ENCODE measurements at places on chromosomes 7 and 10.

GRCh38 chr7:134789967-134790685 lies 10.7 kb downstream of the CALD1 start:
- DNase-seq: no peak

GRCh38 chr10:42551582-42552187 lies 86.7 kb downstream of the ZNF33B start:
- DNase-seq: no peak

DNA sequence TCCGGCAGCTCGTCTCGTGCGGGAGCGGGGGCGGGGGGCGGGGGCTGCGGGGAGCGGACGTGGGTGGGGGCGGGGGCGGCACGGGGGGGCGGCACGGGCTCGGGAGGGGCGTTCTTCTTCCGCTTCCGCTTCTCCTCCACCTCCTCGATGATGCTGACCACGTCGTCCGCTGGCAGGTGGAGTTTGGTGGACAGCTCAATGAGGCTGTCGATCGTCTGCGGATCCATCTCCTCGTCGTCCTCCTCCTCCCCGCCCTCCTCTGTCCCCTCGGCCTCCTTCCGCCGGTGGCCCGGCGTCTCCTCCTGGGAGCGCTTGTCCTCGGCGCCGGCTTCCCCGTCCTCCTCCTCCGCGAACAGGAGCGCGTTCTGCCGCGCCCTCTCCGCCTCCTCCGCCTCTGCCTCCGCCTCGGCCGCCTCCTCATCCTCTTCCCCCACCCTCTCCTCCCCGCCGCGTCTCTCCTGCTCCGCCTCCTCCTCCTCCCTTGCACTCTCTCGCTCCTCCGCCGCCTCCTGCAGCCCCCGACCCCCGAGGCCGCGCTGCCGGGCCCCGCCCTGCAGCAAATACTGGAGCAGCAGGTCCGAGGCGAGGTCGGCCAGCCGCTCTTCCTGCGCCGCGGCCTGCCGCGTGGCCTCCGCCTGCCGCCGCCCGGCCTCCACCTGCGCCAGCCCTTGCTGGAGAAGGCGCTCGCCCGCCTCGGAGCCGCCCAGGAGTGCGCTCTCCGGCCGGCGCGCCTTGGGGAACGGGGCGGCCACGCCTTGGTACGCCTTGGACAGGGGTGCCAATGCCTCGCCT lies 1.9 kb downstream of the VGF start:
- peak; percentile 71 for DNase-seq

DNA sequence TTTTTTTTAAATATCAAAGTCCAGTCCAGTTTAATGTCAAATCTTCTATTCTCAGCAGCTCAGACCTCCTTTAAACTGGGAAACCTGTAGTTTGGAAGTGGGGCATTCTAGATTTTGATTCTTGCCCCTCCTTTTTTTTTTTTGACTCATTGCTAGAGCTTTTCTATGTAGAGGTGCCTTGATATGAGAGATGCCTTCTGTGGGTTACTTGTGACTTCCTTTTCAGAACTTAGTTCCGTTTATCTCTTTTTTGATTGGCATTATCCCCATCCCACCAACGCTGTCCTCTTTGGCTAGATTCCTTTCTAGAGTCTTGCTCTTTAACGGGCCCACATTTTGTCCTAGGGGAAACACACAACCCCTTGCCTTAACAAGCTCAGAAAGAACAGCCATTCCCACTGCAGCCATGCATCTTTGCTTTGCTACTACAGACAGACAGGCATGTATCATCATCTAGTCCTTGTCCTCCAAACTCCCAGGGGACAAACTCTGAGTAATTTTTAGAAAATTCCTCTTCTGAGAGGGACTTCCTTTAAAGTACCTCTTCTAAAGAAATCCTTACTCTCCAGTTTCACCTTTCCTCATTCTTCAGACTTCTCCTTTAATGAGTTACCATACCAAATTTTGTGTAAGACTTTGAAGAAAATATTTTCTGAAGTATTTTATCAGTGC lies 153.6 kb downstream of the PHF14 start:
- DNase-seq: no peak

GRCh38 chr7:117210397-117210796 lies 112.5 kb downstream of the WNT2 start:
- no peak for DNase-seq

- DNase-seq: no peak
Measured at GRCh38 chr10:4234661-4235060, 449.7 kb upstream of the KLF6 start.

- peak; percentile 21 for DNase-seq
Measured at GRCh38 chr7:7884855-7885254, 83.7 kb upstream of the GLCCI1 start.

DNA sequence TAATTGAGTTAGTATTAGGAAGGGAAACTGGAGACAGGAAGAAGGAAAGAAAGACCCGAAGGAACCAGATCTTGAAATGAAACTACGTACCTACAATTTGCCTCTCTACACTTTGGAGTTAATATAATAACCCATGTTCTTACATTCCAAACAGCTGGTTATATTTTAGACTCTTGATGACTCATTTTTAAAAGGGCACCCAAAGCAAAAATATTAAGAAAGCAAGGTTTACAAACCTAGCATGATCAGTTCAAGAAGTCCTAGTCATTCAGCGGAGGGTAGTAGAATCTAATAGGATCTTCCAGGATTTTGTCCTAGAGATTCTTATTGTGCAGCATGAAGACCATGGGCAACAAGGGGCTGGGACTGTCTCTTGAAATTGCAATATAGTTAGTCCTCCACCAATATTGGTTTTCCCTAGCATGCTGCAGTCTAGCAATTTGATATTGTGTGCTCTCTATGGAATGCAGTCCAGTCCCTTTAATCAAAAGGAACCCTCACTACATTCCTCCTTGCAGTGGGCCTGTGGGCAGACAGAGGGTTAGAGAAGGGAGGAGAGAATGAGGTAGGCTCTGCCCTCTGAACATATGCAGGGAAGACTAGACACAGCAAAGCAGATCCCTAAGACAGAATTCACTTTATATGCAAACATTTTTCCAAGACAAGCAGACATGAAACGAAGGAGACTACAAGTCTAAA lies 230.3 kb downstream of the INHBA start:
- peak; percentile 64 for DNase-seq

GRCh38 chr10:59284118-59284975 lies 78.0 kb downstream of the FAM13C start:
- DNase-seq: no peak

DNA sequence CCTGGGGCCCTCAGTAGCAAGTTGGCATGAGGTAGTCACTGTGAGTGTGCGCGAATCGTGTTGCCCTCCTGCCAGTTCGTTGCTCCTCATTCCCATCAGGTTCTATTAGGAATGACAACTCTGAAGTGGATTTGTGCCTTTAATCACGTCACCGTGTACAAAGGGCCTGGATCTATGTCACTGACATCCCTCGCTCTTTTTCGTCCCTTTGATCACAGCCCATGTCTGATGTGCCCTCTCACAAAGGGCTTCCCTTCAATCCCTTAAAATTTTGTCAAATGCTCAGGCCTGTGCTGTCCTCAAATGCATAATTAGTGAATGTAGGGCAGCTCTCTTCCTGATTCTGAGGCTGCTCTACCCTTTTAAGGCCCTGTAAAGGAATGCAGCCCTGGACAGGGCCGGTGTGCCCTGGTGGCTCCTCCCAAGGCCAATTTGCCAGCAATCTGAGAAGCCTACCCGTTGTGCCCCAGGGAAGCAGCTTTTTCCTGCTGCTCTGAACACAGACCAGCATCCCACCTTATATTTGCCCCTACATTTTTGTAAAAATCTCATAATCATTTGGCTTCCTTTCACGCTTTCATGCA lies 93.6 kb downstream of the TMEM178B start:
- DNase-seq: no peak

GRCh38 chr10:122338609-122339441 lies 35.7 kb upstream of the PLEKHA1 start:
- no peak for DNase-seq

DNA sequence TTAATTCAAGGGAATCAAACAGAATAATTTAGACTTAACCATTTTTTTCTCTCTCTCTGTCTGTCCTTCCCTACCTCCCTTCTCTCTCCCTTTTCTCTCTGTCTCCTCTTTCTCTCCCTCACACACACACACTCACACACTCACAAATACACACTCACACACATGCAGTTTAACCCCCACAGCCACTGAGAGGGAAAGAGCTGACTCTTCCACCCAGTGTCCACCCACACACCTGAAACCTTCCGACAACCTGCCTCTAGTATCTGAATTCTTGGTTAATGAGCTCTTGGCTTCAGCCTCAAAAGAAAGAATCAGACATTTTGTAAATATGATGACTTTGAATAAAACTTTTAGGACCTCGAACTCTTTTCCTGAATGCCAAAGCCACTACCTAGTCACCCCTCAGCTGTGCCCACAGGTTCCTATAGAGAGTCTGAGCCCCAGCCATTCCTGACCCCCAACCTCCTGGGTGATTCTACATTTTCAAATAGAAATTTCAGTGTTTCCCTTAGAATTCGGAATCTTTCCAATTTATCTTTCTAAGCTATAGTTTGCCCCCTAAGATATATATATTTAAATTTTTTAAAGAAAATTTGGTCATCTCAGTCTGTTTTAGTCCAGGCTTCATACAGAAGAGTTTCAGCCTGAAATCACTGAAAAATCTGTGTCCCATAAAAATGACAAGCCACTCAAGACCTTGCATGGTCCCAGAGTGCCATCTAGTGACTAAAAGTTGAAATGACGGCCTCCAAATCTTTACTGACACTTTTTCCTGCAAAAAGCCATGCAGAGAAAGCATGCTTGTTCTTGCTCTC lies 202.8 kb downstream of the IPMK start:
- peak; percentile 24 for DNase-seq

- no peak for DNase-seq
Measured at GRCh38 chr10:86350897-86351296, 15.7 kb downstream of the GRID1 start.

DNA sequence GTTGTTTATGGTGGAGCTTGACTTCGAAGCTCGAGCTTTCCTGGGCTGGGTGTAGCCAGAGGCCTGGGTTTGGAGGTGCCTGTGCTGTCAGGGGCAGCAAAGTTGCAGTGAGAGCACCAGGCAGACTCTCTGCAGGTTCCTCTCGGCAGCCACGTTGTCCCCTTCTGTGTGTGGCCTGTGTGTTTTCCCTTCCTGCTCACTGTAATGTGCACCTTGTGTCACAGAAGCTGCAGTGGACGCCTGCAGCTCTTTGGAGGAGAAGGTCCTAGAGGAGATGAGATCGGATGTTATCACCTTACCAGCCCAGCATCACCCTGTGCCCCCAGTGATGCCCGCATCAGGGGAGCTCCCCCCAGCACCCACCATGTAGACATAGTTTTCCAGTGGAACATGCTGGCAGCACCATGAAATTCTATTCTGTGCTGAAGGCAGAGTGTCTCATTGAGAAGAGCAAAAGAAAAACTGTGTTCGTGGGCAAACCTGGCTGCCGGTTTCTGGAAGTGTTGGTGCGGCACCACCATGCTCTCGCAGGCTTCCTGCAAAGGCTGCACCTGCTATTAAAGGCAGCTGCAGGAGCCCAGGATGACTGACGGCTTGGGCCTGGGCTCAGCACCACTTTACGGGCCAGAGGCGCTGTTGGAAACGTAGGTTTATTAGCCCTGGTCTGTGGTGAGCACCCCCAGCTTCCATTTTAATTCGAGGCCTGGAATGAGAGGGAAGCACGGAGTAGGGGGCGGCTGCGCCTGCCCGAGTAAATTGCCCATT lies 609.8 kb upstream of the FOXK1 start:
- no peak for DNase-seq

GRCh38 chr10:78296785-78297184 lies 263.1 kb downstream of the RPS24 start:
- no peak for DNase-seq

DNA sequence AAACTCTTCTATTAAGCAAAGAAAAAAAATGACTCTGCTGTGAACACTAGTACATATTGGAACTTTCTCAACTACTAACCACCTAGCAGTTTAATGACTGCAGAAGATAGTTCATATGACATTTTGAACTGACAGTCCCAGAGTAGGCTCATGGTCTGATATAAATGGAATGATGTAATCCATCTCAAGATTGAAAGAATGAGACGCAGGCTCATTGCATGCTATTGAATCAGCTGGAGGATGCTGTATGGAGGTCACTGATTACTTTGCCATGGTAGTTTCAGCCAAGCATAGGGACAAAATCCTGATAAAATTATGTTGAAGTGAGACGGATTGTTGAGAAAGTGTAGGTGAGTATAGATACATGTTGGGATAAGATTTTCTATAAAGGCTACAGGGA lies 217.6 kb upstream of the SEMA3E start:
- peak; percentile 9 for DNase-seq

- no peak for DNase-seq
Measured at GRCh38 chr7:28104041-28104541, 76.5 kb downstream of the JAZF1 start.

DNA sequence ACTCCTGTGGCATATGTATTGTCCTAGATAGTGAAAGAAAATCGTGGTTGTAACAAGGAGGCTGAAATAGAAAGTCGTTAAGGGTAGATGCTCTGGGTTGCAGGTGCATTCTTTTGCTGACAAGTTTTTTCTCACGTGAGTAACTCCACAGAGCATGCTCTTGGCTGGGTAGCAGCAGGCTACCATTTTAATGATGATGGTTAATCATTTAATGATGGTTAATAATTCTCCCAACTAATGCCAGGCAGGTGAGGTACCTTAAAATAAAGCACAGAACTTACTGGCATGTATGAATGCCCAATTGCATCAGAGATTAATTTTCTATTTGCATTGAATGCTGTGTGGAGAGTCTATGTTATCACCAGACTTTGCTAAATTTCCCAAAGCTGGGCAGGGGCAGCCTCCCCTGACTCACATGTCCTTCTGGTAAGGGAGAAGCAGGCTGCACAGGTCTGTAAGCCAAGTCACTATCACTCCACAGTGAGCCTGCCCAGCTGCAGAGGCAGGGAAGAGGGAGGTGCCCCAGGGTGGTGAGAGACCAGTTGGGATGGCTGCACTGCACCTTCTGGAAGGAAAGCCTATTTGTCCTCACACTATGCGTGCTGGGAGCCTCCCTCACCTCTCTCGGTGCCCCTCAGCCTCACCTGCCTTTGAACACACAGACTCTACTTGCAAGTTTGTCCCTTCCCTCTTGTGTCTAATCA lies 287.0 kb upstream of the IGFBP3 start:
- DNase-seq: no peak

DNA sequence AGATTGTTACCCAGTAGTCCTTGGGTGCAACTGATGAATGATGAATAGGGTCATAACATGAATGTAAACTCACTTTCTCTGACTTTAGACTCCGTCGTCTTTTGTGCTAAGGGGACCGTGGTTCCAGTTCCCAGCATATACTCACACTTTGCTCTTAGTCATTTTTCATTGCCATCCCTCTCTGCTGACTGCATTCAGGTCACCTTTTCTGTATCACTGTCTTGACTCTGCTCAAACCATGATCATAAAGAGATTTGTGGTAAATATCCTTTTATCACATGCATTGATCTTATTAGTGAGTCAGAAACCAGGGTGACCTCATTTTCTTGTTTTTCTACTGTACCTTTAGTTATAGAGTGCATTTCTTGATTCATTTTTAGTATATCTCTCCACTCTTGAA lies 141.1 kb upstream of the AGR3 start:
- DNase-seq: no peak
